ENCODE measurements at places on chromosomes 13 and 19.

DNA sequence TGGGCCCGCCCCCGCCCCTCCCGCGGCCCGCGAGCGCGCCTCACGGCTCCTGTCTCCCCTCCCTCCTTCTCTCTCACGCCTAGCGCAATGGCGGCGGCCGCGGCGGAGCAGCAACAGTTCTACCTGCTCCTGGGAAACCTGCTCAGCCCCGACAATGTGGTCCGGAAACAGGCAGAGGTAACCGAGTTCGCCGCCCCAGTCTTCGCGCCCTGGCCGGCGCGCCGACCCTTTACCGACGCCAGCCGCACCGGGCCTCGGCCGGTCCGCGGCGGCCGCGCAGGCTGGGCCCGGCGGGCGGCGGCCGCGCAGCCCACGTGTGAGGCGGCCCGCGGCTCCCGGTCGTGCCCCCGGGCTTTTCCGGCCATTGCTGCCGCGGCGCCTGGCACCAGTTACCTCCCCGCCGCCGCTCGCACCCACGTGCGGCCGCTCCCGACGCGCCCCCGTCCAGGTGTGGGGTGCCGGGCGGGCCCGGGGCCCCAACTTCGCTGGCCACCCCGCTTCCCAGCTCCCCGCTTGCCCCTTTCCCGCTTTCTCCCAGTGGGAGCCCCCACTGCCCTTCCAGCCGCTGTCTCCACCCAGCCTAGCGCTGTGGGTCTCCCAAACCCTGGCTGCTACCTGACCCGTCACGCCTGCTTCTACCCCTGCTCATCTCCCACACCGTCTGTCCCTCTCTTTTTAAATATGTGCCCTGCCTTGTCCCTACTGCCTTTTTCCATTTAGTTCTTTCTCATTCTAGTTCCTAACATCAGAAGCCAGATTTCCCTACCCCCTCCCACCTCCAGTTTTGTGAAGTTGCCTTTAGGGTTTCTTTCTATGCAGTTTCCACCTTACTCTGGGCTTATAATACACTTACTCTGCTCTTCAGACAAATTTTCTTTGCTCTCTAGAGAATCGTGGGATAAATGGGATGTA lies 23.4 kb downstream of the IPO5 start:
- DNase-seq = no peak

- DNase-seq = no peak
These were observed 153.5 kb downstream of the STK24 start for GRCh38 chr13:98423417-98423816.

GRCh38 chr19:17282488-17283125 lies 906 bp downstream of the ANKLE1 start:
- DNase-seq = peak; percentile 75

GRCh38 chr19:46107371-46107770 lies 17.1 kb downstream of the IGFL3 start:
- DNase-seq = no peak

DNA sequence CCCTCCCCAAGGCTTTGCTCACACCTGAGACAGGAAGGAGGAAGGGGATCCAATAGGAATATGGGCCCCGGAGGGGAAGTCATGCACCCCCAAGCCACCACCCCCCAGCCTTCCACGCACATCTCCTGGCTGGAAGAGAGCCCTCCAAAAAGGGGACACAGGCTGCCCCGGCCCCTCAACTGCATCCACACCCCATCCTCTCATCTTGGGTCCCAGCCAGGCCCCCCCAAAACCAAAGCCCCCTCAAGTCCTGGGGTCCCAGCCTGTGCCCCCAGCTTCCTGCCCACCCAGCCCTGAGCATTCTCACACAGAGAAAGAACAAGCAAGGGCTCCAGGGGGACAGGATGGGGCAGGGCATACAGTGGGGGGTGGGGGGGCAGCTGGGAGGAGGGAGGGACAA lies 12.1 kb downstream of the SMIM24 start:
- DNase-seq = no peak

DNA sequence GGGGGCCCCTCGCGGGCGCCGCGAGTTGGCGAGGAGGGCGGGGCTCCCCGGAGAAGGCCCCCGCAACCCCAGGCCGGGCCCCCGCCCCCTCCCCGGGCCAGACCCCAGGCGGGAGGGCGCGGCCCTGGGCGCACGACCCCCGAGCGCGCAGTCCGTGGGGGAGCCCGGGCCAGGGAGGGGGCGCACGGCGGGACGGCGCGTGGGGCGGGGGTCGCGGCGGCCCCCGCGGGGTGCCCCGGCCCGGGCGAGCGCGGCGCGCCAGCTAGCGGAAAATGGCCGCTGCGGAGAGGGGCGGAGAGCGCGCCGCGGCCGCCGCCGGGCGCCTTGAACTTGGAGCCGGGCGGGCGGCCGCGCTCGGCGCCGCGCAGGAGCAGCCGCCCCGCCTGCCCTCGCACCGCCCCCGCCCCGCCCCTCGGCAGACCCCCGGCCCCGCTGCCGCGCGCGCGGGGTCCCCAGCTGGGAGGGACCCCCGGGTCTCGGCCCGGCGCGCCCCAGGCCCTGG lies 6.4 kb upstream of the NFIC start:
- peak; percentile 13 for DNase-seq

- DNase-seq = no peak
These were observed 483.6 kb downstream of the PCDH20 start for GRCh38 chr13:60931858-60932546.

GRCh38 chr13:91046715-91047327 lies 300.7 kb upstream of the MIR17HG start:
- DNase-seq = no peak

DNA sequence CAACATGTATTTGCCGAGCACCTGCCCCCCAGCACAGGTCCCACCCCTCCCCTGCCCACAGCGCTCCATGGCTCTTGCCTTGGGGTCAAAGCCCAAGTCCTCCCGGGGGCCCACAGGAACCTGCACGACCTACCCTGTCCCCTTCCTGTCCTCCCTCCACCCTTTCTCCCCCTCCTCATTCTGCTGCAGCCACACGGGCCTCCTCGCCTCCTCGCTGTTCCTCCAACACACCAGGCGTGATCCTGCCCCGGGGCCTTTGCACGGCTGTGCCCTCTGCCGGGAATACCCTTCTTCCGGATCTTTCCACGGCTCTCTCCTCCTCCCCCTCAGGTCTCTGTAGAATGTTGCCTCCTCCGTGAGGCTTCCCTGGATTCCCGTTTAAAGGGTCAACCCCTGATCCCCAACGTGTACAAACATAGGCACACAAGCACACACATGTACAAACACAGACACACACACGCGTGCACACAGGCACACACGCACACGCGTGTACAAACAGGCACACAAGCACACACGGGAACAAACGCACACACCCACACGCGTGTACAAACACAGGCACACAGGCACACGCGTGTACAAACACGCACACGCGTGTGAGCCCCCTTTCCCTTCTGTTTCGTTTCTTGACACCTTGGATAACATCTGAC lies 2.8 kb downstream of the MADCAM1 start:
- no peak for DNase-seq

- DNase-seq = no peak
These were observed 122.7 kb downstream of the TBC1D4 start for GRCh38 chr13:75359266-75359665.

GRCh38 chr19:38676023-38676877 lies 28.8 kb downstream of the ACTN4 start:
- DNase-seq = no peak

DNA sequence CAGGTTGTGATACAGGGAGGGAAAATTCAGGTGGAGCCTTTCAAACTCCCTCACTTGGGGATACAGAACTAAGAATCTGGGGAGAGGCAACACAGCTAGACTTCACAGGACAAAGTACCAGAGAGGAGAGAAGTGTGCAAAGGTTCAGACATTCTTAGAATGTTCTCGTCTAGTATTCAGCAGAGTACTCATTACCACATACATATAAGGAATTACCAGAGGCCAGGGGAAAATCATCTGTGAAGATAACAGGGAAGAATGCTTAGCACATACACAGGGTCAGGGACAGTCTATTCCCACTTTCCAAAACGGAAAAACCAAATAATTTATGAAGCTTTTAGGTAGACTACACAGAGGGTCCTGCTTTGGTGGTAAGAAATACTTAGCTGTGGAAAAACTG lies 58.1 kb downstream of the TRPC4 start:
- DNase-seq = no peak

DNA sequence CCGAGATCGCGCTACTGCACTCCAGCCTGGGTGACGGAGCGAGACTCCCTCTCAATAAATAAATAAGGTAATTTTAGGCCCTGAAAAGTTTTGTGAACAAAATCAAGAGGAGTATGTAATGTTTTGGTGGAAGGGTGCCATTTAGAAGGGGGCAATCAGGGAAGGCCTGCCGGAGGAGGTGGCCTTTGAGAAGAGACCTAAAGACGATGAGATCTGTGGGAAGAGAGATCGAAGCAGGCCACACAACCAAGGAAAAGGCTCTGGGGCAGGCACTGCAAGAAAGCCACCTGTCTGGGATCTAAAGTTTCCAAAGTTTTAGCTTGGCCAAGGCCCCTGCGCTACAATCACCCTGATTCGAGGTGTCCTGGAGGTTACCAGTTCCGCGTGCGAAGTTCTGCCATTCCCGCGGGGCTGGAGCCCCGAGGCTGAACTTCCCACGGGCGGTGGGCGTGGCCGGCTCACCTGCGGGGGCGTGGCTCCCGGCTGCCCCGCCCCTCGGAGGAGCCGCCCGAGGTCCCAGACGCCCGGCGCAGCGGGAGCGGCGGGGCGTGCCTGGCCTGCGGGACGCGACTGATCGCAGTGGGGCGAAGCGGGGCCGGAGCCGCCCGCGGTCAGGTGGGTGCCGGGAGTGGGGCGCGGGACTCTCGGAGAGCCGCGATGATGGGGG lies at the start of gene KLC3:
Gene KLC3 (plus strand): TSS at position 519 of the 667 bp plus-strand sequence. CDS start 4,792 bp downstream, outside the sequence.
- peak; percentile 52 for DNase-seq

DNA sequence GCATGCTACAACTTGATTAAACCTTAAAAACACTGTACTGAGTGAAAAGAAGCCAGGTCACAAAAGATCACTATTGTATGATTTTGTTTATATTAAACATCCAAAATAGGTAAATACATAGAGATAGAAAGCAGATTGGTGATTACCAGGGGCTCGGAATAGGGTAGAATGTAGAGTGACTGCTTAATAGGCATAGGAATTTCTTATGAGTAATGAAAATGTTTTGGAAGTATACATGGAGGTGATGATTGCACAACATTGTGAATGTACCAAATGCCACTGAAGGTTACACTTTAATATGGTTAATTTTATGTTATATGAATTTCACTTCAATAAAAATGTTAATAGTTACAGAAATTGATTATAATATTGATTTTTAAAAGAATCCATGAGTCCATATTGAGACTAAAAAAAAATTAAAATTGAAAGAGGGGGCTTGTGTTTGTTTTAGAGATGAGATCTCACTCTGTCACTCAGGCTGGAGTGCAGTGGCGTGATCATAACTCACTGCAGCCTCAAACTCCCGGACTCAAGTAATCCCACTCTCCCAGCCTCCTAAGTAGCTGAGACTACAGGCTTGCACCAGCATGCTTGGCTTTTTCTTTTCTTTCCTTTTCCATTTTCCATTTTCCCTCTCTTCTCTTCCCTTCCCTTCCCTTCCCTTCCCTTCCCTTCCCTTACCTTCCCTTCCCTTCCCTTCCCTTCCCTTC lies 85.1 kb downstream of the FNDC3A start:
- DNase-seq = no peak

GRCh38 chr19:41031916-41032315 lies 40.8 kb downstream of the CYP2B6 start:
- no peak for DNase-seq

DNA sequence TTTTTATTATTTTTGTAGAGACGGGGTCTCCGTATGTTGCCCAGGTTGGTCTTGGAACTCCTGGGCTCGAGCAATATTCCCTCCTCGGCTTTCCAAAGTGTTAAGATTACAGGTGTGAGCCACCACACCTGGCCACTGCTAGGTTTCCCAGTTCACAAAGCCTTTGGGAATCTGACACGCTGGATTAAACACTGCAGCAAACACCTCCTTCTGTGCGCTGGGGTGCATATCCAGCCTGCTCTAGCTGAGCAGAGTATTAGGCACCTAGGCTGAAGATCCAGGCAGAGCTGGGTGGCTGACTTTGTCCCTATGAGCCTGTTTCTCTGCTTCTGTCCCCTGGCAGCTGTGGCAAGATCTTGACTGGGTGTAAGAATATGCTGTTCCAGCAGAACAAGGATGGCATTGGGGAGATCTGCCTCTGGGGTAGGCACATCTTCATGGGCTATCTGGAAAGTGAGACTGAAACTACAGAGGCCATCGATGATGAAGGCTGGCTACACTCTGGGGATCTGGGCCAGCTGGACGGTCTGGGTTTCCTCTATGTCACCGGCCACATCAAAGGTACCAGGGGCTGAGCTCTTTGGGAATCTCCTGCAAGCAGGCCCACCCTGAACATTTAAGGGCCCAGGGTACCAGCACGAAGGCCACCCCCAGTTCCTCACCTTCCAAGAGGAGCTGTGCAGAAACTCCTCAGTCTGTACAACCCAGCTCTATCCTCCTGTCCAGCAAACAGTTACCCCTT lies 49.8 kb downstream of the ACSBG2 start:
- no peak for DNase-seq

DNA sequence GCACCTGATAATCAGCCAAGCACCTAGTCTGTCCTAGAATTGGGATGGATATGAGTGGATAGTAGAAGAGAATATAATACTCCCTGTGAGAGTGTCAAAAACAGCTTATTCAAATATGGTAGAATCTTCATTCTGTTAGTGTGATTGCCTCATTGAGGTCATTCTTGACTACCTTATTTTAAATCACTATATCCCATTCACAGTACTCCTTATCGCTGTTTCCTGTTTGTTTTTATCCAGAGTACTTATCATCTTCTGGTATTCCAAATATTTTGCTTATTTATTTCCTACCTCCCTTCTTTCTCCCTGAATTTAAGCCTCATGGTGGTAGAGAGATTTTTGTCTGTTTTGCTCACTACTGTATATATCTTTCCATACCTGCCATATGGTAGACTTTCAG lies 9.9 kb downstream of the NDFIP2 start:
- no peak for DNase-seq

DNA sequence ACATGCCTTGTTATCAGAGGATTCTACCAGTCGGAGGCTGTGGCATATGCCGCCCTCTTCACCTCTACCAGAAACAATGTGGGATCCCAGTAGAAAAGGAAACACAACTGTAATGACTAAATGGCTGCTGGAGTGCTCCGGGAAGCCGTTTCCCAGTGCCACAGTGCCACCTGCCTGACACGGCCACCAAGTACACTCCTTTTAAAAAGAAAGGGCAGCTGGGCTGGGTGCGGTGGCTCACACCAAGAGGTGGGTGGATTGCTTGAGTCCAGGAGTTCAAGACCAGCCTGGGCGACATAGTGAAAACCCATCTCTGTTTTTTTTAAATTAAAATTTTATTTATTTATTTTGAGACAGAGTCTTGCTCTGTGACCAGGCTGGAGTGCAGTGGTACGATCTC lies 67.3 kb downstream of the TRPM4 start:
- peak; percentile 46 for DNase-seq

GRCh38 chr13:25662516-25662915 lies 290.7 kb downstream of the ATP8A2 start:
- no peak for DNase-seq

DNA sequence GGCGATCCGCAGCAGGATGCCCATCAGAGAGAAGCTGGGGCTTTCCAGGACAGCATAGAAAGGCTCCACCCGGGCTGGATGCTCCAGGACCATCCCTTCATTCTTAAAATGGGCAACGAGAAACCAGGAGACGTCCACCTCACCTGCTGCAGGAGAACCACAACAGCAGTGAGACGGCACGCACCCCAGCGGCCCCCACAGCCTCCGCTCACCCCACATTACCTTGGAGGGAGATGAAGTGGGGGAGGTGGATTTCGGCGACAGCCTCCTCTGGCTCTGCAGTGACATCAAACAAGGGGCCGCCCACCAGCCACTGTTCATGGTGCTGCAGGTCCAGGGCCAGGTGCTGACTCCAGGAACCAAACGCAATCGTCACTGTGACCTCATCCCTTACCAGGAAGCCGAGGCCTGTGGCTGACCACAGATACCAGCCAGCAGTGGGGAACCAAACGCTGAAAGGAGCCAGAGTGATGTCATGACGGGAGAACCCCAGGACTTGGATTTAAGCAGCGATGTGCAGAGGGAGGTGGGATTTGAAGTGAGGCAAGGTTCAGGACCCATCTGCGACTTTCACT lies 25.1 kb downstream of the CARD8 start:
- DNase-seq = no peak
